ENCODE measurements at places on chromosomes 7 and 10.
A peak's percentile ranks its signal among the peaks of the same experiment; 100 is the strongest.

DNA sequence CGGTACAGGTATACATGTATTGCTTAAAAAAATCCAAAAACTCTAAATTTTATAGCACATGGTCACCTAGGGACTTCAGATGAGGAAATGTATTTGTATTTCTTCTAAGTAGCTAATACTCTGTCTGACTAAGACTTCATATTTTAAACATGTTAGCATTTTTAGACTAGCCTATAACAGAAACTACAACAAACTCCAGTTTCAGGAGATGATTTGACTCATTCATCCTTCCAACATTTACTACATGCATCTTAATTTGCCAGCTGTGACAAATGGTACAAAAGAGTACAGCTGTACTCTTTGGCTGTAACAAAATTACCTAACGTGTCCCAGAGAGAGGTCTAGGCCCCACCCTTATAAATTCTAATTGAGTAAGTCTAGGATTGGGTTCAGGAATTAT lies 22.2 kb downstream of the TMEM209 start:
- DNase-seq: no peak

GRCh38 chr7:116398672-116399071 lies 100.9 kb upstream of the CAV2 start:
- DNase-seq: no peak

DNA sequence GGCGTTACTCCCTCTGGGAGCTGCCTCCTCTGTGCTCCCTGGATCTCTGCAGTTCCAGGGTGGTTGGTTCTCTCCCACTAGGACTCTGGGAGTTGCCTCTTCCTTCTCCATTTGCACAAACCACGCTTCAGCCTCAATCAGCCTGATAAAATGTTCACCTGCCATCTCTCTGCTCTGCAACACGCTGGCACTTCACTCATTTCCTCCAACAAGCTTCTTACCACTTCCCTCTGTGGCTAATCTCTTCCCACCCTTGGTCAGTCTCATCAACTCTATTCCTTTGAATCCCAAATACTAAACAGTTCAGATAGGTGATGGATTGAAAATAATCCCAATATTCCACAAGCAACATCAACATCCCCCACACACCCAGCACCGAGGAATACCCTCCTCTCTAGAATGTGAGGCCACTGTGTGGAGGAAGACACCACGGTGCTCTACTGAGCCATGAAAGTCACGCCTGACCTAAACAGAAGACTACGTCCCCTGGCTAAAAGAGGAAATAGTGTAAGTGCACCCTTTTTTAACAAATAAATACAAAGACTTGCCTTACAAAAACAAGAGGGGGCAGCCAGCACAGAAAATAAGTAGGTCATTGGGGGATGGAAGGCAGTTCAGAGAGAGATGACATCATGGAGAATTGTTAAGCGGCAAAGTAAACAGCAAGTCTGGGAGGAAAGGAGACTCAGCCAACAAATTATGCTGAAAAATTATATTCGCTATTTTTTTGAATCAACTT lies 1.9 kb upstream of the FAM170B start:
- peak; percentile 83 for DNase-seq

GRCh38 chr7:100678291-100678984 lies 4.9 kb downstream of the GNB2 start:
- no peak for DNase-seq

DNA sequence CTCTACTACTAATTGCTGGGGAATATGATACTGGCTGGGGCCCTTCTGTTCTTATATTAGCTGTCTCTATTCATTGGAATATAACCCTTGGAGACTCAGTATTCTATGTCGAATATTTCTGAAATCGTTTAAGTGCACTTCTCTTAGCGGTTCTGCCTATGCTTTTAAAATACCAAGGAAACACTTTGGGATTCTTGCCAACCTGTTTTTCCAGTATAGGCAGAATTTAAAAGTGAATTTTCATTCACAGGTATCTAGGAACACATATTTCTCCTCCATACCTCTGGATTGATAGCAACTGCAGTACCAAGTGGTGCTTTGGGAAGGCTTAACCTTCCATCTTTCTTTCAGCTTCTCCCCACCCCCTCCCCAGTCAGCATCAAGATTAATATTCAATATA lies 370.3 kb upstream of the LRRN3 start:
- DNase-seq: no peak

- no peak for DNase-seq
These were observed 142.2 kb downstream of the ATXN7L1 start for GRCh38 chr7:105734233-105734632.

DNA sequence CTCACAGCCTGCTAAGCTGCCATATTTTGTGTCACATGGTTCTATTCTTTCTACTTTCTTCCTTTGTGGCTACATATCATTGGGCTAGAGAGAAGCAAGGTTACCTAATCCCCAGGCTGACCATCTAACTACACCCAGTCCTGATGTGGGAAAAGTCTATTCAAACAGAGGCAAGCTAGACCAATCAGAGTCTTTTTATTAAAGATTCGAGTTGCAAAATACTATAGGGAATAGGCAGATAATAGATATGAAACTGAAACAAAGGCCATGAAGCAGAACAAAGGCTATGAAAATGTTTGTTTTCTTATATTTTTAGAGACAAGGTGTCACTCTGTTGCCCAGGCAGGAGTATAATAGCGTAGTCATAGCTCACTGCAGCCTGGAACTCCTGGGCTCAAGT lies 36.7 kb downstream of the MTERF1 start:
- DNase-seq: no peak

DNA sequence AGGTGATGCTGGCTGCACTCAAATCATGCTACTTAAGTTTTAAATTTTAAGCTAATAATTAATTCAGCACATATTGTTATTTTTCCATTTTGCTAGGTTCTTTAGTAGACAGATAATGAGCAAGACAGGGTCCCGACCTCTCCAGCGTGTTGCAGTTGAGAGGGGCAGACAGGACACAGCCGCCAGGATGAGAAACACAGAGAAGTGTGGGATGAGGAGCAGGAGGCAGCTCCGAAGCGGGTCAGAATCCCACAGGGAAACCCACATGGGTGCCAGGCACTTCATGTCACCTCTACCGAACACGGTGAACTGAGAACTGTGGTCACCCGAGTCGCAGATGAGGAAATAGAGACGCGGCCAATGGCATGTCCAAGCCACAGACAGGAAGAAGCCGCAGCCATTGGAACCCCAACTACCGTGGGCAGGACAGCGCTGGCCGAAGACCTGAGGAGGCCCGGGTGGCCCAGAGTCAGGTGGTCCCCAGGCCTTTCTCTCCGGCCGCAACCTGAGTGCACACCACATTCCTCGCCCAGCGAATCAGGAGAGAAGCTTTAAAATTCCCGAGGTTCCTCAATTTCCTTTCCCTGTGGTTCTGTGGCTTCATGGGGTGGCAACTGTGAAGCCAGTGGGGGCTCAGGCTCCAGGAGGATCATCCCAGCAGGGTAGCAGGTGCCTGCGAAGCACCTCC lies 213.0 kb downstream of the DNAJB6 start:
- DNase-seq: no peak

- DNase-seq: no peak
These were observed 8.0 kb upstream of the ELFN1 start for GRCh38 chr7:1662101-1662500.
